ENCODE measurements at places on chromosomes 5 and 9.

DNA sequence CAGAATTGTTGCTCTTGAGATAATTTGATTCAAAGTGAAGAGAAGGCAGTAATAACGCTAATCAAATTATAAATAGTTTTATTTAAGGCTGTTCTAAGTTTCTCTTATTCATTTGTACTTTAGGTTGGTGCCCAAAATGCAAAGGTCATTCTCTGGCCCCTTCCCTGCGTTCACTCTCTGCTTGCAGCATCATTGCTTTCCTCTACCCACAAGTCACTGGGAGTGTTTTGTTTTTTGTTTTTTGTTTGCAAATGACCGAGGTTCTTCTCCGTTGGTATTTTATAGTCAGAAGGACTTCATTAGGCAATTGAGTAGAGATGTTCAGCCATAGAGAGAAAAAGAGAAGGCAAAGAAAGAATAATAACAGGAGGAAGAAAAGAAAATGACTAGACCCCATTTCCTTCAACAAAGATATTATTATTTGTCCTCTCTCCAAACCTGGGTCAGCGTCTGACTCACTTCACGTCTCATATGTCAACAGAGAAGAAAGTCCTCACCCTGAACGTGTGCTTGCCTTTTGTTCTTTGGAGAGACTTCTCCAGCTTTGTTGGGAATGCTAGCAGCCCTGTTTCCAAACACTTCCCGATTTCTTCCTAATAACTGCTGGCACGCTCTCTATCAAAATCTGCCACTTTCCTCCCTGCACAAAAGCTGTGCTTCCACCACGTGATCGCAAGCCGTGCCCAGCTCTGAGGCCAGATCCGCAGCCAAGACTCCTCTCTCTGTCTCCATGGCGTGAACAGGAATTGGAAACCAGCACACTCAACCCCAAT lies 119.8 kb downstream of the EBF1 start:
- no peak for DNase-seq

DNA sequence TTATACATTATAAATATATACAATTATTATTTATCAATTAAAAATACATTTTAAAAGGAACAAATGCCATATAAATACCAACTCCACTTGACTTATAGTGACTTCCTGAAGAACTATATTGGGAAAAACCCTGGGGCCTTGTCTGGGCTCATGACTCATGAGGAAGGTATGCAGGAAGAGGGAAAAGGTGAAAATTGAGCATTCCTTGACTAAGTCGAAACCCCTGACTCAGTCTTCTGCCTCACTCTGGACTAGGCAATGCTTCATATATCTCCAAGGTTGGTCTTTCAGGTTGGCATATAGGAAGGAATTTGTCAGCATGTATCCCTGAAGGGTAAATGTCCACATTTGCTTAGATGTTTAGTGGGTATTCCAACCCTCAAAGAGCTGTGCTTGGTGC lies 78.5 kb downstream of the SH3TC2 start:
- no peak for DNase-seq

GRCh38 chr5:77773734-77774280 lies 2.3 kb downstream of the TBCA start:
- no peak for DNase-seq

GRCh38 chr9:131274674-131275331 lies 1.5 kb downstream of the FAM78A start:
- no peak for DNase-seq

DNA sequence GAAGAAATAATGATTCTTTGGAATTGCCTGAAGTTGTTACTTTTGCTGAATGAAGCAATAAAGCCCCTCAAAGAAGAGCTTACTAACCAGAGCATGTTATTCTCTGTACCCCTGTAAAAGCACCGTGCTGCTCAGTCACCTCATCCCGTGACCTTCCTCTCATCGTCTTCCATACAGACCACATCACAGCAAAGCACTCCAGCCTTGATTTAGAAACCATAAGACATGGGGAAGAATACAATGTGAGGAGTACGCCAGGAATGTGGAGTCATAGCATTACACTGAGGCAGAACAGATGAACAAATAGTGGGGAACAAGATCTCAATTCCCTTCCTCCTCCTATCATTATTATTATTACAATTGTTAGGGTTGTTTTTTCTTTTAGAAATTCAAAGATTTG lies 49.1 kb downstream of the ERAP1 start:
- DNase-seq: no peak

DNA sequence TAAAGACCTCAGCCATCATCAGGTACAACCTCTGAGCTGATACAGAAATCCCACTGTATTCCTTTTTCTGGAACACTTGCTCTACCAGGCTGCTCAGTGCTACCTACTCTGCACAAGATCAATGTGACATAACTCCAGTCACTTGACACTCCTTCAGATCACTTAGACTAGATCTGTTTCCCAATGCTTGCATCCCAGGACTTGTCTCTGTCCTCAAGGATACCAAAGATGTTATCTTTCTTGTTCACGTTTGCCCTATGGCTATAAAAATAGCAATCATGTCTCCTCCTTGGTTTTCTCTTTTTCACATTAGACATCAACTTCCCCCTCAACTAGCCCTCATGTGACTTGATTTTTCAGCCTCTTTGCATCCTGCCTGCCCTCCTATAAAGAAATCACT lies 188.1 kb upstream of the PTGER4 start:
- no peak for DNase-seq

All from stimulated activated CD4-positive, alpha-beta T cell treated with anti-CD3 and anti-CD28 coated beads, Interleukin-12 subunit alpha, Interleukin-12 subunit beta, amount 100 ng/mL, for 24 hours (primary cell).